Right renal cortex interstitium (tissue), 3 donors: ENCODE measurements at places on chromosomes 12 and 14.

DNA sequence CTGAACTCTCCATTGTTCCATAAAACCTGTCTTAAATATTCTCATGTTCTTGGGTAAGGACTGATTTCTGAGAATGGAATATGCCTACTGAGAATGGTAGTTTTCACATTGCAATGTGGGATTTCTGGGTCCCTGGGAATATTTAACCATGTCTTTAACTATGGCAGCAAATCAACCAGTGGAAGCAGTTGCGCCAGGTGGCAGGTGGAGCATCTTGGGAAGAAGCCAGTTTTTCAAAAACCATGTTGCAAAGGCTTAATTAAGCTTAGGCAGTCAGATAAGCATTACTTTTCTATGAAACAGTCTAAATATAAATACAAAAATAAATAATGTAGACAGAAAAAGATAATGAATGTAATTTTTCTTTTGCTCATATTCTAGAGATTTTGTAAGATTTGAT, 448.1 kb downstream of the ADAMTS20 start:
- DNase-seq, result no peak

GRCh38 chr14:101933209-101933608, 31.2 kb upstream of the DYNC1H1 start:
- DNase-seq, result no peak

- no peak for DNase-seq
Observed at GRCh38 chr14:20434701-20435581, 1.0 kb downstream of the KLHL33 start.

DNA sequence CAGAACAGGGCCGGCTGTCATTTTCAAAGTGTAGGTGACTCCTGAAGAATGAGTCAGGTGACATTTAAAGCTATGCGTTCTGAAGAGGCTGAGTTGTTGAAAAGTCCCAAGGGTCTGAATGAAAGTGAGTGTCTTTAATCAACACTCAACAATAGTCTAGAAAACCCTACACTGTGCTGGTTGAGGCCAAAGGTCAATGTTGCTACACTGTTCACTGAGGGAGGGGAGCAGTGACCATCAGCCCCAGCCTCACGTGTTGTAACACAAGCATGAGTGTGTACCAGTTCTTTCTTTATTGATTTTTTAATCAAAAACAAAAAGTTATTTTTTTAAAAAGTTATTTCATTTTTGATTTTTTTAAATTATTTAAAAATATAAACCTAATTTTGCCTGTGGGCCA, 418.8 kb upstream of the LRFN5 start:
- DNase-seq, result no peak

DNA sequence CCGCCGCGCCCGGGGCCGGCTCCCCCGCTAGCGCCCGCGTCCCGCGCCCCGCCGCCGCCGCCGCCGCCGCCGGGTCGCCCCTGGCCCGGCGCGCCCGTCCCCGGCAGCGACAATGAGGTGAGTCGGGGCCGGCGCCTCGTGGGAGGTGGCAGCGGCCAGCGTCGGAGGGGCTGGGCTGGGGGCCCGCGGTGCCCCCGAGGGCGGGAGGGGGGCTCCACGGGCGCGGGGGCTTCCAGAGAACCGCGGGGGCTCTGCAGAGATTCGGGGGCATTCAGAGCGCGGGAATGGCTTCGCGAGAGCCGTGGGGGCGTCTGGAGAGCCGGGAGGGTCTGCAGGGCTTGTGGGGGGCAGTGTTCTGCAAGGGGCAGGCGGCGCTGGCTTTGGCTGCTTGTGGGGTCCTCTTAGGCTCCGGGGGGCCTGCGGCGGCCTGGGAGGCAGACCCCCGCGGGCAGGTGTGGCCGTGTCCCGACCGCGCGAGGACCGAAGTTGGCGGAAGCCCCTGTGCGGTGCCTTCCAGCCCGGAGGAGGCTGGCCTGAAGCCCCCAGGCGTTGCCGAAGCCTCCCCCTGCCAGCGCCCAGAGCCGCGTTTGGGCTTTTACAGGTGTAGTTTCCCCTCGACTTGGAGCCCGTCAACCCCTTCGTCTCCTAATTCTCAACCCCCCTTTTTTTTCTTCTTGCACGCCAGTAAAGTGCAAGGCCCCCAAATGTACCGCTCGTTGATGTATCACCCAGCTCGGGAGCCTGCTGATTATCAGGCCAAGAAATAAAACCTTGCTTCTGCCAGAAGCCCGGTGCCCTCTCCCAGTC, 93.1 kb upstream of the EVL start:
- no peak for DNase-seq

DNA sequence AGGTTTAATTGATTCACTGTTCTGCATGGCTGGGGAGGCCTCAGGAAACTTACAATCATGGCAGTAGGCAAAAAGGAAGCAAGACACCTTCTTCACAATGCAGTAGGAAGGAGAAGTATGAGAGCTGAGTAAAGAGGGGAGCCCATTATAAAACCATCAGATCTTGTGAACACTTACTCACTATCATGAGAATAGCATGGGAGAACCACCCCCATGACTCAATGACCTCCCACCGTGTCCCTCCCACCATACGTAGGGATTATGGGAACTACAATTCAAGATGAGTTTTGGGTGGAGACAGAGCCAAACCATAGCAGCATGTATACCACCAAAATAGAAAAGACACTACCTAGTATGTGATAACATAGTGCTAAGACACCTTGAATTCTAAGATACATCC, 2.9 kb upstream of the HMGA2 start:
- DNase-seq, result no peak

DNA sequence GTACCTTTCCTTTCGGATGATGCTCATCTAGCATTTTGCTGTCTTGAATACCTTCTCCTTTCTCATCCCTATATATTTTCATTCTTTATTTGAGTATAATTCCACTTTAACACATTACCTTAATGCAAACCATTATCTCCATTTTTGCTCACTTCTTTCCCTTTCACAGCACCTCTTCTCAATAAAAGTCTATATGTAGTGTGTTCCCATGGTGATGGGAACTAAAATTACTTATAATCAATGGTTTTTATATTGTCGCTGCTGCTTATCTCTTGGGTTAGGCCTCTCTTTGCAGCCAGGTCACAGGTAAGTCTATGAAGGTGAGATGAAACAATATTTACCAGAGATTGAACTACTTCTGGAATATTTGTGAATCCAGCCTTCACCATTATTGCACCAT, 121.6 kb upstream of the FGD4 start:
- no peak for DNase-seq

DNA sequence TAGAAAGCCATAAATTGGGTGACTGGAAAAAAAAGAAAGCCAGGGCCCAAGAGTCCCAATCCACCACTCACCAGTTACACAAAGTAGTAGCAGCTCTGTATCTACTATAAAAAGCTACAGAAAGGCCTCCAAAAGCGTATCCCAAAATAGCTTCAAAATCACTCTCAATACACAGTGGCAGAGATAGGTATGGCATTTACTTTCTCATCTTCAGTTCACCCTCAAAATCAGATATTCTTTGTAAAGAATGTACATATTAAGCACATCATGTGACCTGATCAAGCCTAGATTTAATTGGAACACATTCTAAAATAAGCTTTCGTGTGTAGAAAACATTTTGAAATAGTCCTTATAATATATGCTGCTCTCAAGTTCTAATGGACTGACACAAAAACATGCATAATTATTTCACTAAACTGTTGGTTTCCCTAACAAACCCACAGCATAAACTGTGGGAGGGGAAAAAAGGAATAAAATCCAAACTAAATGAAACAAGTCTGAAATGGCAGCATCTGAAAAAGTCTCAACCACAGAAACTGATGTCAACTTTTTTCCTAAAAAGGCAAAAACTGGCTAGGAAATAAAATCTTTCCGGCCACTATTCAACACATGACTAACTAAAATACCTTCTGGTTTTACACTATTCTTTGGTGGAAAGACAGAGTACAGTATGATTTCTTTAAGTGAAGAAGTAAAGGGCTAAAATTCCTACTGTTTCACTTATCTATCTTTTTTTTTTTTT, 25.9 kb downstream of the UBE2N start:
- DNase-seq, result no peak

DNA sequence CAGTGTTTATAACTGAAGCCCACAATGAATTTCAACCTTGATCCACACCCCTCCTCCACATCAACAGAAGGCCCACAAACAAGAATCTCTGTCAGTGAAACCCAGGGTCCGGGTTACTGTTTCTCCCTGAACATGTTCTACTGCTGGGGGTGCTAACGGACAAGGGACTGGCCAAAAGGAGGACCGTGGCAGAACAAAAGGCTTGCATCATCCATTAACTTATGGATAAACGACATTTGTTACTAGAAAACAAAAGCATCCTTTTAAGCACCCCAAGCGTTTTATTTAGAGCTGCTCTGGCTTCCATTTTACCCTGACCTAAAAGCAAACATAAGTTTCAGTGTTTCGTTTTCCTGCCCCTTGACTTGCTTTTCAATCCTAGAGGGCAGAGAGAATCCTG, 32.2 kb downstream of the BRAP start:
- no peak for DNase-seq

GRCh38 chr12:65171870-65172269, 2.5 kb downstream of the LEMD3 start:
- no peak for DNase-seq

GRCh38 chr12:101612160-101612916, 17.6 kb downstream of the MYBPC1 start:
- no peak for DNase-seq

- no peak for DNase-seq
Observed at GRCh38 chr12:118851891-118852290, 129.4 kb upstream of the SRRM4 start.

DNA sequence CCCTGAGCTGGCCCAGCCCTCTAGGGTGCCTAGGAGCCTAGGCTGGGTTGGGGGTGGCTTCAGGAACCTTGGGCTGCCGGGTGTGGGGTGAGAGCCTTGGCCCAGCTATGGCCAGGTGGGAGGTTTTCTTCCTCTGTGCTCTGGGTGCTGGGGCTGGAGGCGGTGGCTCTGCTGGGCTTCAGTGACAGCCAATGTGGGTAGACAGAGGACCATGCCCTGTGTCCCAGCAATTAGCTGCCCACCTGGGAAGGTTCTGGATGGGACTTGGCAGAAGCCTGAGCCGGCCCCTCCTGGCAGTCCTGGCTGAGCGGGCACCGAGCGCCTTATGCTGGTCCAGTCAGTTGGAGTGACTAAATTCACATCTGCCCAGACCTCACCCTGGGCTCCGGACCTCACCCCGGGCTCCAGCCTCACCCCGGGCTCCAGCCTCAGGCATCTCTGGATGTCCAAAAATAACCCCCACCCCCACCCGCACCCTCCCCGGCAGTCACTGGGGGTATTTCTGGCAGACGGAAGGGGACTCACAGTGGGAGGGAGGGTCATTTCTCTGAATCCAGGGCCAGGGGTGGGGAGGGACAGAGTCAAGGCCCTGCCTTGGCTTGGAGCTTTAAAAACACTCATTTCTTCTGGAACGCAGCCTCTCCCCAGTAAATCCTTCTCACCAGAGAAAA, 46.9 kb downstream of the CYP46A1 start:
- DNase-seq, result no peak

GRCh38 chr14:69093631-69094421, 59.1 kb downstream of the DCAF5 start:
- DNase-seq, result no peak

- DNase-seq, result no peak
Observed at GRCh38 chr14:85106506-85106905, 423.4 kb upstream of the FLRT2 start.

GRCh38 chr14:101826351-101826750, 64.8 kb downstream of the PPP2R5C start:
- no peak for DNase-seq

- no peak for DNase-seq
Observed at GRCh38 chr12:15000575-15000974, 27.7 kb downstream of the PDE6H start.

DNA sequence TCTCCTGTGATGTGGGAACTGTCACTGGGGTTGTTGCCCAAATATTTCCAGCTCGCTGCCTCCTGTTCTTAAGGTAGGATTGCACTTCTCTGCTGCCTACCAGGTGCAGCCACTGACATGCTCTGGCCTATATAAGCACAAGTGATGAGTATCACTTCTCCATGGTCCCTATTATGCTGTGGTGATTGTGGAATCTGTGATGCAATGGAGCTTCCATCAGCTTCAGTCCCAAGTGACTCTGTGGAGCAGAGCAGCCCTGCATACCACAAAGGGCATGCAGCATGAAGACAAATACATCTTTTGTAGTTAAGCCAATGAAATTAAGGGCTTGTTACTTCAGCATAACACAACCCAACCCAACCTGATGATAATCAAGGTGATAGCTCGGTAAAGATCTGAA, 43.5 kb downstream of the CKAP4 start:
- DNase-seq, result no peak

DNA sequence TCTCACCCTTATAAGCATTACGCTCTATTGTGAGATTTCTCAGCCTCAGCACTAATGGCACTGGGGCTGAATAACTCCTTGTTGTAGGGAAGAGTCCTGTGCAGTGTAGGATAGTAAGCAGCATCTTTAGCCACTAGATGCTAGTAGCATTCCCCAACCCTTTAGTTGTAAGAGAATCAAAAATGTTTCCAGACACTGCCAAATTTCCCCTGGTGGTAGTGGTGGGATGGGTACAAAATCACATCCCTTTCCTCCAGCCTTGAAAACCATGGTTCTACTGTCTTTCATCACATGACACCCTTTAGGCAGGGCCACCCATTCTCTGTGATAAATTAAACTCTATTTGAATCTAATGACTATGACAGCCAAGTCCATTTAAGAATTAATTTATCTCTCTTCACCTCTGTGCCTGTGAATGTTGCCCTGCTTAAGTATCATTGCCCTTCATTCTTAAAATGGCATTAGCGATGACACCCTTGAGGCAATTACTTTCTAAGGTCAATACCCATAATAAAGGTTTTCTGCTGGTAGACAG, 199.4 kb downstream of the ANO4 start:
- DNase-seq, result no peak

- no peak for DNase-seq
Observed at GRCh38 chr14:68924186-68925158, 54.6 kb downstream of the ACTN1 start.

GRCh38 chr12:56151672-56152131, 685 bp upstream of the MYL6B start:
- peak; percentile 33 for DNase-seq

DNA sequence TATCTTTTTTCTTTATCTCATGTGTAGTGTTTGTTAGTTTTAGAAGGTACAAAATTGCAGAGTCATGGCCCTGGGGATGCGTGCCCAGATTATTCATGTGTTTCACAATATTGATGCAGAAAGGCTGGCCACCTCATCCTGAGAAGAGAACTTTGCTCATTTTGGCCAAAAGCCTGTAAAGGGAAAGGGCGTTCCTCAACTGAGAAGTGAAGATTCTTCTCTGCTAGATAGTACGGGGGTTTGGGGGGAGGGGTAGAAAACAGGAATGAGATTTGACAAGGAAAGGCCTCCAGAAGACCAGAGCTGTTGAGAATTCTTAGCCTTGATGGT, 1.7 kb downstream of the MGST1 start:
- DNase-seq, result no peak

- no peak for DNase-seq
Observed at GRCh38 chr14:73245480-73246325, 8.4 kb downstream of the PAPLN start.

- DNase-seq, result no peak
Observed at GRCh38 chr12:119704065-119704747, 36.3 kb downstream of the PRKAB1 start.

GRCh38 chr12:124006846-124007713, 34.1 kb downstream of the ZNF664 start:
- DNase-seq, result no peak
